ENCODE measurements at places on chromosomes 1 and 21.

DNA sequence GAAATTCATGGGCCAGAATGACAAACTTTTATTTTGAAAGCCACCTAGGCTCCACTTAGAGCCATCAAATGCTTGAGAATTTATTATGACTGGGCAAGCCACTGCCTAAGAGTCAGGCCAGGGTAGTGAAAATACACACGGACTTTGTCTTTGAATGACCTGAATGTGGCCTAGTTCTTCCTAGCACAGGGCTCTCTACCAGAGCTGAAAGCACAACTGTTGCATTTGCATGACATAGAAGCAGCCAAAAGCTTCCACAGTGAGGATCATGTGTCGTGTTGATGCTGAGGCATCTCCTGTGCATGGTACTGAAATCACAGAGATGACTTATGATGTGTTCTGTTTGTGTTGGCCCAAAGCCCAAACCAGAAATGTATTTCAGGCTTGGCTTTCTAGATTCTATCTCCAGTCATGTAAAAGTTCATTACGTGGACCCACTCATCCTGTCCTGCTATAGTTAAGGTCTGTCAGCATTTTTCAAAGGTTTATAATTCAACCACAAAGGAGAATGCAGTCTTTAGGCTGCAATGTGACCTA lies 164.0 kb upstream of the UBE2U start:
- no peak for DNase-seq

- DNase-seq = no peak
These were observed 16.6 kb downstream of the TEX35 start for GRCh38 chr1:178529364-178530036.

GRCh38 chr1:160978510-160978927 lies 23.9 kb upstream of the ITLN2 start:
- DNase-seq = no peak

DNA sequence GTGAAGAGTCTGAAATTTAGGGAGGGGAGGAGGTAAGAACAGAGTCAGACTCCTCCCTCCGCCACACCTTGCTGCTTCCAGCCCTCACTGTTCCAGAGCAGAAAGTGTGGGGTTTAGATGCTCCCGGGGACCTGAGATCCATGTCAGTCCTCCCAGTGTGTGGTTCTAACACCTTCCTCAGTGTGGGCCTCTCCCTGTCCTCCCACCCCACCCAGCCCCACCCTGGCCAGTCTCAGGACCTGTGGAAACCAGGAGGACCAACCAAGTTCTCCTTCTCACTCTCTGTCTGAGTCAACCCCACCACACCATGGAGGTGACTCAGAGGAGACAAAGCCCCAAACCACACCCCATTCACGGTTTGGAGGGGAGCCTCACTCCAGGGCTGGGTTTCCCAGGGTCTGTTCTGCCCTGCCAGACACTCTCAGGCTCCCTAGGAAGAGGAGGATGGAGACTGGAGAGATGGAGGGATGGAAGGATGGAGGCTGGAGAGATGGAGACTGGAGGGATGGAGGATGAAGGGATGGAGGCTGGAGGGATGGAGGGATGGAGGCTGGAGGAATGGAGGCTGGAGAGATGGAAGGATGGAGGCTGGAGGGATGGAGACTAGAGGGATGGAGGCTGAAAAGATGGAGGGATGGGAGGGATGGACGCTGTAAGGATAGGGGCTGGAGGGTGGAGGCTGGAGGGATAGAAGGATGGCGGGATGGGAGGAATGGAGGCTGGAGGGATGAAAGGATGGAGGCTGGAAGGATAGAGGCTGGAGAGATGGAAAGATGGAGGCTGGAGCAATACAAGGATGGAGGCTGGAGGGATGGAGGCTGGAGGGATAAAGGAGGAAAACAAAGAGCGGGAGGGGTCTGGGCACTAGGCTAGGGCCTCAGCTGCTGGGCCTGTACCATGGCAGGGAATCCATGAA lies 100.9 kb upstream of the RUNX3 start:
- no peak for DNase-seq
